ENCODE measurements at places on chromosomes 12 and 14.

GRCh38 chr14:36356862-36357261 lies 36.4 kb upstream of the MBIP start:
- DNase-seq, result no peak

- DNase-seq, result no peak
These were observed 246.9 kb downstream of the TMEM132C start for GRCh38 chr12:128513831-128514230.

DNA sequence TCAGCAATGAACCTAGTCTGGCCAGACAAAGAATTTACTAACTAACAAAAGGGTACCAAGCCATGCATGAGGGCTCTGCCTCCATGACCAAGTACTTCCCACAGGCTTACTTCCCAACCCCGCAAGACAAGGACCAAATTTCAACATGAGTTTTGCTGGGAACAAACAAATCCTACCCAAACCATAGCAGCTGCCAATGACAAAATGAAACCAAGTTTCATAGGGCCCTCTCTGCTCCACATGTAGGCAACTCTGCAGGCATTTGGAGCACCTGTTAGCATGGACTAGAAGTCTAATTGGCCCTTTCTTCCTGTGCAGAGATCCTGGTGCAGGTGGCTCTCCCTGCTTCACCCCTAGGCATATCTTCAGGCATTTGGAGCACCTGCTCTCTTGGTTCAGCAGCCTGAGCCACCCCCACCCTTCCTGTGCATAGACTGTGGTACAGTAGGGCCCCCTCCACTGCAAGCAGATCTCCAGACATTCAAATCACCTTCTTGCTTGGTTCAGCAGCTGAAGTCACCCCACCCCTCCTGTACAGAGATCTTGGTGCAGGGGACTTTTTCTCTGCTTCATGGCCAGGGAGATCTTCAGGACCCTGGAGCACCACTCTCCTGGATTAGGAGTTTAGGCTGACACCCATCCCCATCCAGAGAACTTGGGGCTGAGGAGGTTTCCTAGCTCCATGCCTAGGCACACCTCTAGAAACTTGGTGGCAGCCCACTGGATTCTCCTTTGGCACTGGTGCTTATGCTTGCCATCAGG lies 308.7 kb downstream of the RPAP3 start:
- DNase-seq, result no peak

DNA sequence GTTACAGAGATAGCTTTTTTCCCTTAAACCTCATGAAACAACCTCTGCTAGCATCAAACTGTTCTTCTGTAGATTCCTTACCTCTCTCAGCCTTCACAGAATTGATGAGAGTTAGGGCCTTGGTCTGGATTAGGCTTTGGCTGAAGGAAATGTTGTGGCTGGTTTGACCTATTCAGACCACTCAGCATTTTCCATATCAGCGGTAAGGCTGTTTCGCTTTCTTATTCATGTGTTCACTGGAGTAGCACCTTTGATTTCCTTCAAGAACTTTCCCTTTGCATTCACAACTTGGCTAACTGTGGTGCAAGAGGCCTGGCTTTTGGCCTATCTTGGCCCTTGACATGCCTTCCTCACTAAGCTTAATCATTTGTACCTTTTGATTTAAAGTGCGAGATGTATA lies 50.7 kb upstream of the NRXN3 start:
- DNase-seq, result no peak

DNA sequence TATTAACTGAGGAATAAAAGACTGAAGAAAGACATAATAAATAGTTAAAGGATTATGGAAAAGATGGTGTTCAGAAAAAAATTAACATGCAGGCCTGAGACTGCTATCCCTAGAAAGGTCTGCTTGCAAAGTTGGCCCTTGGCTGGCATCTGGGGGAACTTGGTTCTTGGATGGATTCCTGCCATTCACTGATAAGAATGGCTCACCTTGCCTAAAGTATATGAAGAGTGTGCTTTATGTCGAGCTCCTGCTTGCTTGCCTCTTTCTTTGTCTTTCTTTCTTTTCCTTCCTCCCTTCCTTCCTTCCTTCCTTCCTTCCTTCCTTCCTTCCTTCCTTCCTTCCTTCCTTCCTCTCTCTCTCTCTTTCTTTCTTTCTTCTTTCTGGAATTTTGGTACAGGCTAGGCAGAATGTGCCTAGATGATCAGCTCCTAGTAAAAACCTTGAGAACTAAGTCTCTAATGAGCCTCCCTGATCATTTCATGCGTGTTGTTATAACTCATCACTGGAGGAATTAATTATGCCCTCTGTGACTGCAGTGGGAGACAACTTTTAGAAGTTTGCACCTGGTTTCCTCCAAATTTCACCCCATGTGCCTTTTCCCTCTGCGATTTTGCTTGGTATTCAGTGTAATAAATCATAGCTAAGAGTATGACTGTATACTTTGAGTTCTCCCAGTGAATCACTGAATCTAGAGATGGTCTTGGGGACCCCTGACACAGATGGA lies 44.7 kb downstream of the IFT81 start:
- no peak for DNase-seq

DNA sequence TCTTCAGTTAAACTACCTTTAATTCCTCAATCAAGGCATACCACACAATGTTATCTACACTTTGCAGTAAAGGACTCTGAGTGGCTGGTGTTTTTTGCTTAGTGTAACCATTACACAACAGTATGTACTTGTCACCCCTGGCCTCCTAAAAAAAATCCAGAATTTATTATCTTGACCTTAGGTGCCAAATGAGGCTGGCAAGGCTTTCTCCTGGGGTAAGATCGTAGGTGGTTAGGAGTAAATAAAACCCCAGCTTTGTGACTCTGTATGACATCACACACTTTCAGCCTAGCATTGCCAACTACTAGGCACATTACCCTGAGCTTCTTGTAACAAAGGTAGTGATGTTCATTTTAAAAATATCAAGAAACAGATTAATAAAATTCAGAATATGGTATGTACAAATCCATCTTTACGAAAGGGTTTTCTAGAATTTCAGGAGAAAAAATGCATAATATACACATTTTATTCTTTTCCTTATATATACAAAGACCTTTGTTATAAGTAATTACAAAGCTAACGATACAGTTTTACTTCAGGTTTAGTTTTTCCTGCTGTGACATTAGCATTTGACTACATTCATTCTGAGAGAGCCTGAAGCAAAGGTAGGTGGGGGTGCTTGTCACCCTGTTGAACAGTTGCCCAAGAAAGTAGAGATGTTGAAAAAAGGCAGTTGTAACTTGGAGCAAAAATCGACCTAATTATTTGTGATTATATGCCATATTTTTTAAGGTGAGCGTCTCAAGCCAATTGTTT lies 13.5 kb downstream of the TCL1A start:
- no peak for DNase-seq

GRCh38 chr14:101716956-101717662 lies 44.4 kb upstream of the PPP2R5C start:
- no peak for DNase-seq

- DNase-seq, result no peak
These were observed 261.5 kb downstream of the PCNX1 start for GRCh38 chr14:71168564-71169427.

DNA sequence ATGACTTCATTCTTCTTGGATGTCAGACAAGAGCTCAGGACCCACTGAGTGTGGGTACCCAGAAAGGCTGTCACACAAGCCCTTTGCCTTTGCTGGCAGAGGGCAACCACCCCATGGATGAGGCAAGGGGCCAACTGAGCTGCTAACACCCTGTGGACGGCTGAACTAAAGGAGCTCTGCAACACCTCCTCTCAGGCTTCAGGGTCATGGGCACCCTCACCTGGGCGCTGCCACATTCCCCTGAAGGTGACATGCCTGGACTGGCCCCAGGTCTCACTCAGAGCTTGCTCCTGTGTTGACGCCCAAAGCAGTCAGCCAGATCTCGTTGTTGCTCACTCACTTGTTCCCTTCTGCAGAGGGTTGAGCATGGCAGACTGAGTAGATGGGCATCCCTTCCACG lies 336.8 kb upstream of the TMEM132C start:
- no peak for DNase-seq

DNA sequence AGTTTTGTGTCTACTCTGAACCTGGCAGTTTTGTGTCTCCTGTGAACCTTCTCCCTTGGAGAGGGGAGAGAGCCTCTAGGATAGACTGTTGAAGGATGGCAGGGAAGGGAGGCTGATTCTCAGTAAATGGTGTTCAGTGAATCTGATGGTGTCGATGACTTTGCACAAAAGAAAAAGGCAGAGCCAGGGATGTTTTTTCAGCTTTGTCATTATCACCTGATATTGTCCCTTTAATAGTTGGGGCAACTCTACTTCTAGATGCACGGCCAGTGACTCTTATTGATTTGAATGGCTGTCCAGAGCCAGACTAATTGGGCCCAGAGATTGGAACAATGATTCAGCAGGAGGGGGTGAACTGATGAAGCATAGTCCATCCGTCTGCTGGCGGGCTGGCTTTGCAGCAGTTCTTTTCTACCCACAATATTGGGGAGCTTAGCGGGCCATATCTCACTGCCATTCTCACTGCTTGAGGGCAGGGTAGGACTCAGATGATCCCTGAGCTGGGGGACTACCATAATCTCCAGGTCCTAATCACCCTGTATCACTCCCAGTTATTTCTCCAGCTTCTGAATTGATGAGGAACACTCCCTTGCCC lies 93.1 kb downstream of the ADCK1 start:
- no peak for DNase-seq

Data from GM04503 (cell line).